ENCODE measurements at places on chromosomes 3 and 15.

GRCh38 chr3:70815817-70816216 lies 503.4 kb upstream of the MDFIC2 start:
- DNase-seq = no peak

DNA sequence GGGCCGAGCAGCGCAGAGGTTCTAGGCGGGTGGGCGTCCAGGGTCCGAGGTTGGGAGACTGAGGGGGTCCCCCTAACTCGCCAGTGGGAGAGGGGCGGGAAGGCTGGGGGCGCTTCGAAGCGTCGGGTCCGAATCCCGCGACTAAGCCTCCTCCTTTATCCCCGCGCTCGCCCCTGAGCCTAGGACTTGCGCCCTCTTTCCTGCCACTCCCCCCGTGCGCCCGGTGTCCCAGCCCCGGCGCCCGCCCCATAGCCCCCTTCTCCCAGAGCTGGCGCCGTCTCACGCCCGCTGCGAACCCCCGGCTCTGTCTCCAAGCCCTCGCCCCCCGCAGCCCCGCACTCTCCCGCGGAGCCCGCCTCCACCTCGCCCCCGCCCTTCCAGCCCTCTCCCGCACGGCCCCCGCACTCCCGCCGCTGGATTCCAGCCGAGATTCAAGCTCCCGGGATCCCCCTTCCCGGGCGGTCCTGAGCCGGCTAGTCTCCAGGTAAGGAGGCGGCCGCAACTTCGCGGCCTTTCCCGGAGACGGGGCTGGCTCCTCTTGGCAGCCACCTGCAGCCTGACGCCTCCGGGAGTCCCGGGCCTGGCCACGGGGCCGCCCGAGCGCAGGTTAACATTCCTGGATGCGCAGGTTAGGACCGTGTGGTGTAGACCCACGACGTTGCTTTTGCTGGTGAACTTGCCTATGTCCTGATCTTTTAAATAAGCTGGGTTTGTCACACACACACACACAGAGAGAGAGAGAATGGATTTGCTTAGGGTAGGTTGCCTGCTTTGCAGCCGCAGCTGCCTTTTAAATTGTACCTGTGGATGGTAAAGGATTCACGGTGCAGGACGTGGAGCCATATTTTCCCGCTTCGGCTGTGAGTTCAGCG lies 563 bp downstream of the PXYLP1 start:
- DNase-seq = no peak

DNA sequence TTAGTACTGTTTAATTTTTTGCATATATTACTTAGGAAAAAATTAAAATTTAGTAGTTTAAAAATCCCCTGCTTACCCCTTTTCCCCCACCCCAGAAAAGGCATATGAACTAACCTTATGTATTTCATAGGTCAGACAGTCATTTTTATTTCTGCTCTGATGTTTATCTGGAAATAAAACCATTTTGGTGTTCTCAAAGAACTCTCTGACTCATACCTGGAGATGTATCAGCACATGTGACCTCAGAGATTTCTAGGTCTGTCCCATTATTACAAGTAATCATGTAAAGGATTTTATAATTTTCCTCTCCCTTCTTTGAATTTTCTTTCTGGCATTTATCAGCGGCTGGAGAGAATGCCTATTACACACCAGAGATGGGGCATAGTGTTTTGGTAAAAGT lies 14.1 kb upstream of the CCR8 start:
- no peak for DNase-seq

GRCh38 chr15:96348112-96349027 lies 17.9 kb downstream of the NR2F2 start:
- no peak for DNase-seq

- no peak for DNase-seq
Observed at GRCh38 chr3:52046186-52046901, 10.0 kb downstream of the DUSP7 start.

Measured in stimulated activated CD4-positive, alpha-beta T cell treated with anti-CD3 and anti-CD28 coated beads, Interleukin-2, amount 100 ng/mL, for 48 hours (primary cell).